ENCODE measurements at places on chromosomes 4 and X. TPM values are rescaled to one million over a fixed set of nuclear protein-coding genes. Genes with fewer than 3 reads are reported as not detected.

Gene KIT
- 45.2 TPM for total RNA-seq

Gene S100P
- total RNA-seq, result 0.27 TPM

GRCh38 chr4:10225096-10225495 lies 108.5 kb upstream of the WDR1 start:
- no peak for DNase-seq

- DNase-seq, result no peak
These were observed 95.6 kb downstream of the TMA16 start for GRCh38 chr4:163590103-163590502.

Gene CCSER1
- total RNA-seq, result 15.3 TPM

DNA sequence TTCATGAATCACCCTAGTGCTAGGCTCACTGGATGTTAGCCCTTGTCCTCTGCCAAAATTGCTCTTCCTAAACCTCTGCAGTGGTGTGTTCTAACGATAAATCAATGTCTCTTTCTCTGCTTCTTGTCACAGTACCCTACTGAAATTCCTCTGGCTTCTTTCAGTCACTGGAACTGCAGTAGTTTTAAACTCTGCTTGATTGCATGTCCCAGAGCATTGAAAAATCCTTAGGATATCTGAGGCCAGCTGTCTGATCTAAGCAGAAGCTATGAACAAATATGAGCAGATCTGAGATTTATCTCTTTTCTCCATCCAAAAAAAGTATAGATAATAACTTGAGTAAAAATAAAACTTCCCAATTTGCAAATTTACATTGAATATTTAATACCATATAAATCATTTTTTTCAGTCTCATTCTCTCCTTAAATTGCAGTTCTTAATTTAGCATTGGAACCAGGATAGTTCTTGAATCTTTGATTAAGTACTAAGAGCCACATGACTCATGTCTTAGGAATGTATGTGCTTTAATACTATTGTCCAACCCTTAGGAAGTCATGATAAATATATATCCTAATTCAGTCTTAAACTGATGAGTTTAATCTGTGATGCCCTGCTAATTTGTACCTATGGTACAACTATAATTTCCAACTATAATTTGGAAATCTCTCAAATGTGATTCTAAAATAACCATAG lies 169.7 kb downstream of the PDHA2 start:
- no peak for DNase-seq

- DNase-seq, result no peak
These were observed 34.6 kb upstream of the IL9R start for GRCh38 chrX:155962906-155963305.

Gene GUCY1A1
- 84.0 TPM for total RNA-seq
